Aorta (tissue), 5 donors: ENCODE measurements at places on chromosomes 11 and 22.

GRCh38 chr22:23690713-23691112 lies at the start of gene RGL4:
TSS of gene RGL4 (plus strand) at chr22:23691013. CDS start at chr22:23692031, 1,018 bp downstream.
- no peak within 1 kb of the TSS for H3K27ac ChIP-seq
- no peak within 1 kb of the TSS for H3K4me3 ChIP-seq
- H3K4me1 ChIP-seq, result no peaks in the 10 kb centered on the region
- no peaks in the 10 kb centered on the region for H3K36me3 ChIP-seq
- H3K27me3 ChIP-seq, result no peaks in the 10 kb centered on the region
- no peak for DNase-seq

DNA sequence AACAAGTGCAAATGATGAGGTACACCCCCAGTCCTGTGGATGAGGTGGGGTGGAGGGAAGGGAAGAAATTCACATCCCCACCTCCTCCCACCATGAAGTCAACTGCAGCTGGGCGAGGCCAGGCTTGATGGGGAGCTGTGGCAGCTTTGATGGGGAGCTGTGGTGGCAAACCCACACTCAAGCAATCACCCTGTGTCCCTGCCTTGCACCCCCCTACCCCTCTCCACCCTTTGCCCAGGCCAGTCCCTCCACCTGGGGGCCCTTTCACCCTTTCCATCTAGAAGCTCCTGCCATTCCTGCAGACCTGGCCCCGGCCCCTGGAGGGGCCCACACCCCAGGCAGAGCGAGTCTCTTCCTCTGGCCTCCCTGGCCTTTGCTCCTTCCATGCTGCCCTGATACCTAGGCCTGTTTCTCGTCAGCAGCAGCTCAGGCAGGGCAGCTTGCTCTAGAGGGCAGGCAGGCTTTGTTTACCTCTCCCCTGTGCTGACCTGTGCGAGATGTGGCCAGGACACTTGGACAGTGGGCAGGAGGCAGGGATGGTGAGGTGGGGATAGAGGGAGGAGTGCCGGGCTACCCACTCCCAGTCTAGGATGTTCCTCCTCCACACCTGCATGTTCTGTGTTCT lies 4.5 kb upstream of the FGF3 start:
- no peaks in the 10 kb centered on the region for H3K36me3 ChIP-seq
- H3K27ac ChIP-seq, result no peak overlapping the region
- no peaks in the 10 kb centered on the region for H3K4me1 ChIP-seq
- no peak overlapping the region for H3K4me3 ChIP-seq

GRCh38 chr11:17076517-17077239 lies 789 bp downstream of the RPS13 start:
- no peak for DNase-seq
- peak overlapping the region; percentile 23 for H3K27ac ChIP-seq
- H3K36me3 ChIP-seq, result peaks cover 5% of the 10 kb centered on the region
- H3K4me1 ChIP-seq, result peaks cover 3% of the 10 kb centered on the region
- H3K27me3 ChIP-seq, result no peaks in the 10 kb centered on the region

DNA sequence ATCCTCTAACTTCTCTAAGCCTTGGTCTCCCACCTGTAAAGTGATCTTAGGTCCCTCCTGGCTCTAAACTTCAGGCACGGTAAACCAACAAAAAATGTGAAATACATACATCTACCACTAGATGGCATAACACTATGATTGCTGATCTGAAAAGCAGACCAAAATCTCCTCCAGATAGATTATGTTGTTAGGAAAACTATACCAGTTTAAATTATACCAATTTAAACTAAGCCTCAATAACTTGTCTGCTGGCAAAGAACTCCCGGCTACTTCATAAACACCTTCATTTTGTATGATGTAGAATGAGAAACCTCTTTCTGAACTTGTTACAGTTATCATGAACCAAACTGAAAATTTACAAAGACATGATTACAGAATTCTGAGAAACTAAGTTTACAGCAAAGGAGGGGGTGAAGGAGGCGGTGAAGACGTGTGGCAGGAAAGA lies 85.9 kb downstream of the SBF2 start:
- no peaks in the 10 kb centered on the region for H3K27me3 ChIP-seq
- peaks cover 2% of the 10 kb centered on the region for H3K4me1 ChIP-seq
- no peak overlapping the region for H3K27ac ChIP-seq
- DNase-seq, result no peak

- H3K36me3 ChIP-seq, result no peaks in the 10 kb centered on the region
- DNase-seq, result no peak
- no peaks in the 10 kb centered on the region for H3K27me3 ChIP-seq
- no peak overlapping the region for H3K4me3 ChIP-seq
- H3K27ac ChIP-seq, result no peak overlapping the region
- no peaks in the 10 kb centered on the region for H3K4me1 ChIP-seq
These were observed 150.2 kb downstream of the SNX19 start for GRCh38 chr11:130765951-130766649.

DNA sequence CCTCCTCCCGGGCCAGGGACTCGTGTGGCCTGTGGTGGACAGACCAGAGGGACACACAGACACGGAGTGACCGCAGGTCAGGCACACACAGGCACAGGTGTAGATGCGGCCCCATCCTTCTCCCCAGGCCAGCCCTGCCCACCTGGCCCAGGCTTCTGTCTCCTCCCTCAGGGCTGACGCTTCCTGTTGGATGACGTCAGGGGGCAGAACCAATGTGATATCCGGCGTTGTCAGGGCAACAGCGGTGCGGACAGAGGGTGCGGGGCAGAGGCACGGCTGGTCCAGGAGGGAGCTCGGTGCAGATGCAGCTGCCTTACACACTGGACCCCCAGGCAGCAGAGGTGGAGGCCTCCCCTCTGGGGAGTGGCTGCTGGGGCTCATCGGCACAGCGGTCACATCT lies 2.9 kb upstream of the TUBGCP6 start:
- H3K4me1 ChIP-seq, result no peaks in the 10 kb centered on the region
- H3K4me3 ChIP-seq, result no peak overlapping the region
- no peak for DNase-seq
- no peaks in the 10 kb centered on the region for H3K36me3 ChIP-seq

DNA sequence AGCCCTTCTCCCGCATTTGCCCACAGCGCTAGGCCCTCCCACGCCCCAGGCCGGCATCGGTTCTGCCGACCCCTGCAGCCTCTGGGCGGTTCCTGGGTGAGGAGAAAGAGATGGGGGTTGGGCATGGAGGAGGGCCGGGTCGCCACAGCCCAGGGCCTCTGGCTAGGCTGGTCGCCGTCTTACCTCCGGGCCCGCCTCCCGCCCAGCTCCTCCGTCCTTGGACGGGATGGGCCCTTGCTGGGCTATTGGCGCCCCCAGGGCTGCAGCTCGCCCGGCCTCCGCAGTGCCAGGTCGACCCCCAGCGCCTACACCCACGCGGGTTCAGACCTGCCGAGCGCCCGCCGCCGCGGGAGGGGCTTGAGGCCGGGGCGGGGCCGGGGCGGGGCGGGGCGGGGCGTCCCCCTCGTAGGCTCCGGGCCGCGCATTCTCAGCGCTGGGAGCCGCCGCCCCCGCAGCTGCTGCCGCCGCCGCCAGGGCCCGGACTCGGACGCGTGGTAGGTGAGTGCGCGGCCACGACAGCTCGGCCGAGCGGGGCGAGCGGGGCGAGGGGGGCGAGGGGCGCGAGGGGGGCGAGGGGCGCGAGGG lies at the start of gene CD151:
TSS of gene CD151 (plus strand) at position 424 of the 585 bp plus-strand sequence. CDS start 3,118 bp downstream, outside the sequence.
- peak within 1 kb of the TSS; percentile 49 for H3K27ac ChIP-seq
- H3K4me1 ChIP-seq, result no peaks in the 10 kb centered on the region

GRCh38 chr11:100930185-100930778 lies 199.3 kb downstream of the PGR start:
- H3K27ac ChIP-seq, result no peak overlapping the region
- DNase-seq, result no peak
- H3K36me3 ChIP-seq, result no peaks in the 10 kb centered on the region

- no peak for DNase-seq
- H3K4me1 ChIP-seq, result no peaks in the 10 kb centered on the region
- no peaks in the 10 kb centered on the region for H3K36me3 ChIP-seq
These were observed 24.1 kb downstream of the GRAMD1B start for GRCh38 chr11:123454060-123454651.

DNA sequence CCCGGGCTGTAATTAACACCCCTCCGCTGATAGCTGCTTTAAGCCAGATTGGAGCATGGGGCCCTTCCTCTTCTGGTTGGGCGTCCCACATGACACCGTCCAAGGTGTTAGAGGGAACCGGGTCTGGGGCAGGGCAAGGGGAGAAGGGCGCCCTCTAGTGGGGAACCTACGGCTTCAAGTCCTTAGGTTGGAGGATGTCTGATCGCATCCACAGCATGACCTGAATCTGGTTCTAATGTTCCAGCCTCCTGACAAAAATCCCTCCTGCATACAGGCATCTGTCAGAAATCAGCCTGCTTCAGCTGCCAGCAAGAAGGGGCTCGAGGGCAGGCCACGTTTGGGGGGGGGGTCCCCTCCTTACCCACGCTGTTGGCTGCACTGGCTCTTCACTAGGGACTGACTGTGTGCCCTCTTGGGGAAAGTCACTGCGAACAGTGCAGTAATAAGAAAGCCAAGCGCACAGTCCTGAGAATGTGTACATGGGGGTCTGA lies 94.2 kb upstream of the TBCEL start:
- no peaks in the 10 kb centered on the region for H3K27me3 ChIP-seq
- no peaks in the 10 kb centered on the region for H3K36me3 ChIP-seq
- no peak overlapping the region for H3K27ac ChIP-seq
- no peaks in the 10 kb centered on the region for H3K4me1 ChIP-seq
- DNase-seq, result no peak

- DNase-seq, result peak; percentile 62
- H3K4me3 ChIP-seq, result no peak overlapping the region
- no peak overlapping the region for H3K27ac ChIP-seq
- H3K36me3 ChIP-seq, result no peaks in the 10 kb centered on the region
- H3K4me1 ChIP-seq, result no peaks in the 10 kb centered on the region
- H3K27me3 ChIP-seq, result no peaks in the 10 kb centered on the region
These were observed 35.4 kb upstream of the BRSK2 start for GRCh38 chr11:1354125-1354938.

- H3K4me1 ChIP-seq, result no peaks in the 10 kb centered on the region
- no peaks in the 10 kb centered on the region for H3K36me3 ChIP-seq
- H3K27me3 ChIP-seq, result no peaks in the 10 kb centered on the region
- H3K4me3 ChIP-seq, result peak overlapping the region; percentile 58
- H3K27ac ChIP-seq, result no peak overlapping the region
- DNase-seq, result no peak
These were observed 3.3 kb upstream of the RAG1 start for GRCh38 chr11:36564376-36565030.

GRCh38 chr22:37906364-37907008 lies 389 bp downstream of the MICALL1 start:
- H3K4me1 ChIP-seq, result no peaks in the 10 kb centered on the region
- no peak for DNase-seq
- peak overlapping the region; percentile 46 for H3K27ac ChIP-seq
- H3K27me3 ChIP-seq, result no peaks in the 10 kb centered on the region

DNA sequence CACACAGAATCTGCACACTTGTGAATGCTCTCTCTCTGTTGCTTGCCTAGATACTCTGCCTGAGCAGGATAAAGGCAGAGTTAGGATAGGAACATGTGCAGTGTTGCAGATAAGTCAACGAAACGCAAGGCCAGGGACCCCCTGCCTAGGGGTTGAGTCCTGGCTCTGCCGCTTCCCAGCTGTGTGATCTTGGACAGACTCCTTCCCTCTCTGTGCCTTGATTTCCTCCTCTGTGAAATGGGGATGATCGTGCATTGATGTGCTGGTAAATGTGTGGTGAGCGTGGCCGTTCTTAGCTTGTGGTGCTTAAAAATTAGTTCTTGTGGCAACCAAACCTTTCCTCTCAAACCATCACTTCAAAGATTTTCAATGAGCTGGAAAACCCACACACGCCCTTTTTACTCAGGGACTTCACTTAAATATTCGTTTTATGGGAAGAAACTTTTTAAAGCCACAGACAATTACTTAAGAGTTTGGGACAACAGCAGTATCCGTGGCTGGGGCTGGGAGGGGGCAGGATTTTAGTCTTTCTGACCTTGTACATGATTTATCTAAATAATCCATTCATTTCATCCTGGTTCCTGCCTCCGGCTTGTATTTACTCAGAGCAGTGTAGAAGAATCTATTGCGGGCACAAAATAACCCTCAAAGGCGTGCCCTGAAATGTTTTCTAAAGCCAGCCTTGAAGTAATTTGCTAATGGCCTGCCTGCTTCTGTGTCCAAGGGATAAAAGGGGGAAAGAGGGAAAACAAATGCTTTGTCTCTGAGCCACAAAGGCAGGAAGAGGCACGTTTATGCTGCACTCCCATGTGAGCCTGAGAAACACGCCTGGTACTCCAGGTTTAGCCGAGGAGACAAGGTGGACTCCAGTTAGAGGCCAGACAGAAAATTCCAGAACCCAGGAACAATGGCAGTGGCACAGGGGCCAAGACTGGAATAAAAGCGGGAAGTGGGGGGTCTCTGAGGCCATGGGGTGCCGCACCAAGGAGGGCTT lies 85.0 kb upstream of the CRYBB3 start:
- DNase-seq, result no peak
- H3K27ac ChIP-seq, result no peak overlapping the region
- no peaks in the 10 kb centered on the region for H3K36me3 ChIP-seq

DNA sequence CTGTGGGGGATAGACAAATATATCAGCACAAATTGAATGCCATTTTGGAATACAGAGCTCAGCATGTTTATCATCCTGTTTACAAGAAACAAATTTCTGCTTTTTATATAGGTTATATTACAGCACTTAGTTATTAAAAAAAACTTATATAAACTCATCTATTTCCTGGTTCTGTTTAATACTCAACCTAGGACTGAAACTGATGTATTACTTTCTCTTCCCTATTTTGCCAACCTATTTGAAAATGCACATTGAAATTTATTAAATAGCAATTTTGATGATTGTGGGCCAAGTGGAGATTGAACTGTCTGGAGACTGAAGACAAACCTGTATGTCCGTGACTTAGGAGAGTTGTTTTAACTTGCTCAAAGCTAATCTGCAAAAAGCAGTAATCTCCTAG lies 288.3 kb upstream of the ANO3 start:
- no peaks in the 10 kb centered on the region for H3K27me3 ChIP-seq
- H3K4me1 ChIP-seq, result no peaks in the 10 kb centered on the region
- no peaks in the 10 kb centered on the region for H3K36me3 ChIP-seq
- no peak for DNase-seq

GRCh38 chr11:19931771-19932369 lies 219.2 kb downstream of the NAV2 start:
- H3K4me1 ChIP-seq, result peaks cover 4% of the 10 kb centered on the region
- H3K36me3 ChIP-seq, result peaks cover 3% of the 10 kb centered on the region
- H3K27me3 ChIP-seq, result no peaks in the 10 kb centered on the region
- no peak overlapping the region for H3K27ac ChIP-seq
- no peak for DNase-seq

DNA sequence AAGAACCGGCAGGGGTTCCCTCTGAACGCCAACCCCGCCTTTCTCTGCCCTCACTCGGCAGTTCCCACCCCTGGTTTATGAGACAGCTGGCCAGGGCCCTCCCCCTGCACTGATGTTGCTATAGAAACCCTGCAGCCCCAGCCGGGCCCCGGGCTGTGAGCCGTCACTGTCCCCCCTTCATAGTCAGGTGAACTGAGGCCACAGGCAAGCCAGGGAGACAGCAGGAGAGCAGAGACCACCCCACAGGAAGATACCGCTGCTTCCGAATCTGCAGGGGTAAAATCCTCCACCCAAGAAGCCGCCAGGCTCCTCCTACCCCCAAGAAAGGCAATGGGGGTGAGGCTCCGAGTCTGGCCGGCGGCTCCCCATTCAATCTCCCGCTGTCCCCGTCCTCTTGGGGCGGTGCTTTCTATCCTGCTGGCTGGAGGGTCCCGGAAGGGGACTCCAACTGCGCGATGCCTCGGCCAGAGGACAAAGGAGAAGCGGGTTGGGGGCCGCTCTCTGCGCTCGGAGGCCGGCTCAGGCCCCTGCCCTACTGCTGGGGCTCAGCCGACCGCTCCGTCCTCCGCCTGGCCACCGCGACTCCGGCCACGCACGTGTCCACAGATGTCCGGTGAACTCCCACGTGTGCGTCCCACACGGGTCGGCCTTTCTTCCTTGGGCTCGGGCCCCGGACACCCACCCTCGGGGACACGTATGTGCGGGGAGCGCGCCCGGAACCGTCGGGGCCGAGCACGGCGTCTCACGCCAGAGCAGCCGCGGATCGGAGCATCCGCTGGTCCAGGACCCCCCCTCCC lies 587 bp downstream of the SLC25A22 start:
- H3K27ac ChIP-seq, result no peak overlapping the region
- no peaks in the 10 kb centered on the region for H3K36me3 ChIP-seq
- H3K4me1 ChIP-seq, result no peaks in the 10 kb centered on the region
- H3K4me3 ChIP-seq, result peak overlapping the region; percentile 45
- no peaks in the 10 kb centered on the region for H3K27me3 ChIP-seq
